ENCODE measurements at places on chromosomes 3 and 15.
A peak's percentile ranks its signal among the peaks of the same experiment; 100 is the strongest.

DNA sequence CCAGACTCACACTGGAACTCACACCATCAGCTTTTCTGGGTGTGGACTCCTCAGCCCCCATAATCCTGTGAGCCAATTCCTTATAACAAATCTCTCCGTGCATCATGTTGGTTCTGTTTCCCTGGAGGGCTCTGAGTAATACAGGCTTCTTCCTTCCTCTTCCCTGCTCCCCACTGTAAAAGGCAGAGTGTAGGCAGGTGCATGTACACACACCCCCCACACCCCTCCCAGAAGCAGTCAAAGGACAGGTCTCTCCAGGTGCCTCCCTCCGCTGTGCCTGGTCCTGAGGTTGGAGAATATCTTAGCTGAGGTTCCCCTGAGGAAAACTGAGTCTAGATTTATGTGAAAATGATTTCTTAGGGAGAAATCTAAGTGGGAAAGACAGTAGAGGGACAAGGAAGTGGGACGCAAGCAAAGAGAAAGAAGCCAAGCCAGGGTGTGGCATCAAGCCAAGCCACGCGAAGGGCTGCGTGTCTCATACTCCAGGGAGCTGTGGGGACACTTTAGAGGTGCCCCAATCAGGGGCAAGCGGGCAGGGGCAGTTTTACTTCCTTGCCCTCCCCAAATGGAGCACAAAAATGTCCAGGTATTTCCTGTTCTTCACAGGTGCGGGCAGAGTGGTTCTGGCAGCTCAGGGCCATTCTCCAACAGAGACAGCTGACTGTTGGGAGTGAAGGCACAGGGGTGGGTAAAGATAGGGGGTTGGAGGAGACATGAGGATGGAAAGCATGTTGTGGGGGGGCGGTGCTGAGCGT is 86.6 kb downstream of the HMG20A start:
- DNase-seq: no peak

DNA sequence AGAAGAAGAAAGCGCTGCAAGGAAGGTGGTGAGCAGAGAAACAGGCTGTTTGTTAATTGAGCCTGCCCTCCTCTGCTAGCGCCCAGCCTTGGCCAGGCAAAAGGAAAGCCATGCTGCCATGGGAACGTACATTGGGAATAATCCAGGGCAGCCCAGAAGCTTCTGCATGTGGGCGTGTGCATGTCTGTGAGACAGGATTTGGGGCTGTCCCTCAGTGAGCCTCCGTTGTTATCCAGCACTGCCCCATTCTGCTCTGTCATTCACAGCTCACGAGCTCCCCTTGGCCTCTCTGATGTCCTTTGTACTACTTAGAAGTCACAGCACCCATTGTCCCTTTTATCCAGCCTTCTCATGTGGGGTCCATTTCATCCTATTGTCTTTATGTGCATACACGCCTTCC is 239.1 kb upstream of the ROPN1 start:
- DNase-seq: no peak

GRCh38 chr15:68303134-68303533 is 25.6 kb downstream of the FEM1B start:
- DNase-seq: no peak

DNA sequence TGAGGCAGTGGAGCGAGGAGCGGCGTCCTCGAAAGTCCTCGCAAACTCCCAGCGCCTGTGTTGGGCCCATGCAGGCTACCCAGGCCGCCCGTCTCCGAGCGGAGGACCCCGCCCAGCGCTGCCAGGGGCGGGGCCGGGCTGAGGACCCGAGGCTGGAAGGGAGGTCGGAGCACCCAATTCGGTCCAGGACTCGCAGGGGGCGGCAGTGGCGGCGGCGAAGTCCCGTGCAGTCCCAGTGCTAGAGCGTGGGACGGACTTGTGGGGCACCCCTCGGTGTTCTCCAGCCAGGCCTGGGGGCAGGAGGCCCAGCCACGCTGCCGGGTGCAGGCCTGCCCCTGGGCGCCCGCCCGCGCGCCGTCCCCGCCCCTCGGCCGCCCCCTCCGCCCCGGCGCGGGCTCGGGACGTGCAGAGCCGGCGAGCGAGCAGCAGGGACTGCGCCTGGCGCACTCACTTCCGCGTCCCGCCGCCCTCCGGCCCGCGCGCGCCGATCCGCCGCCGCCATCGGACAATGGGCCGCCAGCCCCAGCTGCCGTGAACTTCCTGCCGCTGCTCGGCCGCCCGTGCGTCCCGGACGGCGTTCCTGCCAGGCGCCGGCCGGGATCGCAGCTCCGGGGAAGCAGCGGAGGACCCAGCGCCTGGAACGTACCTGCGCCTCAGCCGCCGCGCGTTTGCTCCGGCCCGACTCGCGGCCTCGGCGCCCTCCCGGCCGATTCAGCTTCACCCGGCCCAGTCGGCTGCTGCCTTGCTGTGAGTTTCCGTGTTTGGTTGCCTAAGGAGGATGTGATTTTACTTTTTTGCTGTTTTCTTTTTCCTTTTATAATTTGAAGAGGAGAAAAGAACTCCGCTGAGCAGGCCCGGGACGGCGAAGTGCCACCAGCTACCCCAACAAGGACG is 596 bp upstream of the LIMD1 start:
- DNase-seq: peak; percentile 37

- DNase-seq: no peak
Observed at GRCh38 chr15:96756146-96756545, 425.6 kb downstream of the NR2F2 start.

- no peak for DNase-seq
Observed at GRCh38 chr3:23325466-23326065, 122.4 kb downstream of the UBE2E2 start.
